Transverse colon (tissue), 4 donors: ENCODE measurements at places on chromosomes 1 and 21. TPM values are rescaled to one million over a fixed set of nuclear protein-coding genes. Genes with fewer than 3 reads are reported as not detected.

The CD5L gene
- total RNA-seq: not detected

- H3K4me3 ChIP-seq: no peak overlapping the region
- no peaks in the 10 kb centered on the region for H3K4me1 ChIP-seq
- no peaks in the 10 kb centered on the region for H3K36me3 ChIP-seq
- no peak for DNase-seq
Measured at GRCh38 chr1:218679988-218680748, 335.0 kb downstream of the TGFB2 start.

- H3K27ac ChIP-seq: no peak overlapping the region
- H3K4me1 ChIP-seq: no peaks in the 10 kb centered on the region
- DNase-seq: no peak
- no peaks in the 10 kb centered on the region for H3K36me3 ChIP-seq
Measured at GRCh38 chr1:54851936-54852524, 35.0 kb downstream of the DHCR24 start.

DNA sequence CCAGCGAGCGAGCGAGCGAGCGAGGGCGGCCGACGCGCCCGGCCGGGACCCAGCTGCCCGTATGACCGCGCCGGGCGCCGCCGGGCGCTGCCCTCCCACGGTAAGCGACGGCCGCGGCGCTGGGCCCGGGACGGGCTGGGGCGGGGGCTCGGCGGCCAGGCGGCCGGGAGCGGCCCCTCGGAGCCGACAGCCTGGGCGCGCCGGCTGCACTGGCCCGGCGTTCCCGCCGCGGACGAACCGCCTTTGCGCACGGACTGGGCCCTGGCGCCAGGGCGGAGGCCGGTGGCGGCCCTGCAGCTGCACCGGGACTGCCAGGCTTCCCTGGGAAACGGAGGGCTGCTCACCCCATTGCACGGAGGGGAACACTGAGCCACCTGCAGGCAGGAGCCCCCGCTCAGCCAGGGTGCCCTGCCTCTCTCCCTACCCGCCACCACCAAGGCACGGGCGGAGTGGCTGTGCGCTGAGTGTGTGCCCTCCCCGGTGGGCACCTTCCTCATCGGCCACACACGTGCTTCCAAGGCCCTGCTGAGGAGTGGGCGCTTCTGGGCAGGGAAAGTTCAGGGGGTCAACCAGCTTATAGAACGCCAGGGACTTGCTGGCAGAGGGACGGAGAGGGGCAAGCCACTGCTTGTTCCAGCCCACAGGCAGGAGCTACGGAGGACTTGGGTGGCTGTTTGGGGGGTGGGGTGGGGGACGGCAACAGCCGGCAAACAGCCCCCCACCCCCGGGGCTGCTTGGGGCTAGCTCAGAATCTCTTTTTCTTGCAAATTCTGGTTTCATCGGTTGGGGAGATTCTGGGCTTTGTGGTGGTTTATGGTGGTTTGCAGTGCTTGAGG, 532 bp downstream of the CSF1 start:
- peaks cover 5% of the 10 kb centered on the region for H3K27me3 ChIP-seq
- H3K36me3 ChIP-seq: no peaks in the 10 kb centered on the region
- peak overlapping the region; percentile 82 for H3K27ac ChIP-seq
- H3K4me3 ChIP-seq: peak overlapping the region; percentile 80
